ENCODE measurements at places on chromosomes 6 and 20.
A peak's percentile ranks its signal among the peaks of the same experiment; 100 is the strongest.

DNA sequence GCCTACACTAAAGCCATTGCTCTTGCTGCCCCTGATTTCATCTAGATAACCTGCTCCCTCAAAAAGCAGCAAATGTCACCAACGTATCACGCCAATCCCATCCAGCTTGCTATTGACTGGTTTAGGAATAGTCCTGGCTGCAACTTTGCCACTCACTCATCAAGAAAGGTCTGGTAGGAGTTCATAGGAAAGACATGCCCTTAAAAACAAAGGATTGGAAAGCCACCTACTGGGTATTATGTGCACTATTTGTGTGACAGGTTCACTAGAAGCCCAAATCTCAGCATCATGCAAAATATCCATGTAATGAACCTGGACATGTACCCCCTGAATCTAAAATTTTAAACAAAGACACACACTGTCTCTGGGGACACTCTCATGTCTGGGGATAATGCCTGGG, 170.4 kb upstream of the COL21A1 start:
- no peak for DNase-seq

- no peak for DNase-seq
Measured at GRCh38 chr6:431504-431903, 40.0 kb downstream of the IRF4 start.

- DNase-seq, result peak; percentile 33
Measured at GRCh38 chr20:5550733-5551529, 199.3 kb upstream of the SHLD1 start.

GRCh38 chr6:52227495-52227894, 16.8 kb downstream of the IL17F start:
- no peak for DNase-seq

DNA sequence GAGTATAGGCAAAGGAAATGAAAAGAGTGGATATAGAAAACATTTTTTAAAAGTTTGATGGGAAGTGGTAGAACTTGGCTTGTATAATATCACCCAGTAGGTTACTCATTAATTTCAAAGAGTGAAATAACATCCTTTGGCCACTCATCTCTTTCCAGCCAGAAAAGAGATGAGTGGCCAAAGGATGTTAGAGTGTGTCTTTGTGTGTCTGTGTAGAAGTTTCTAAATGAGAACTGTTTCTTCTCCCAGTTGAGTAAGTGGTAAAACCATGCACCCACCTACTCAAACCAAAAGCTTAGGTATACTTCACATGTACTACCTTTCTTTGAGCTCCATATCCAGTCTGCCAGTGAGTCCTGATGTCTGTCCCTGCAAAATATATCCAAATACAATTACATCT, 47.7 kb upstream of the TMEM244 start:
- DNase-seq, result no peak

DNA sequence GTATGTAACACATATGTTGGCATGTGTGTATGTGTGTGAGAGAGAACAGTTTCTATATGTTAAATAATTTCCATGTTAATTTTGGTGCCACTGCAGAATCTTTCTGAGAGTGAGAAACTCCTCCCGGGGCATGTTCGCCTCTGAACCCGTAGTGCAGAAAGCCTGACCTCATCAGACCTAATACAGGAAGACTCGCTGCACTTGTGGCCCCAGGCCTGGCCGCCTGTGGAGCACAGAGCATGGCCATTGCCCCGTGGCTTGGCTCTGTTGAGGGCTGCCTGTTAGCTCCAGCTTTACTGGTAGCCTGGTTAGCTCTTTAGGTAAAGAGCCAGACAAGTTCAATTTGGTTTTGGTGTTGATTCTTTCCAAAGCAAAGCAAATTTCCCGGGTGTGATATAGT, 25.5 kb downstream of the FARS2 start:
- no peak for DNase-seq

GRCh38 chr6:154594496-154595198, 84.2 kb upstream of the CNKSR3 start:
- no peak for DNase-seq

DNA sequence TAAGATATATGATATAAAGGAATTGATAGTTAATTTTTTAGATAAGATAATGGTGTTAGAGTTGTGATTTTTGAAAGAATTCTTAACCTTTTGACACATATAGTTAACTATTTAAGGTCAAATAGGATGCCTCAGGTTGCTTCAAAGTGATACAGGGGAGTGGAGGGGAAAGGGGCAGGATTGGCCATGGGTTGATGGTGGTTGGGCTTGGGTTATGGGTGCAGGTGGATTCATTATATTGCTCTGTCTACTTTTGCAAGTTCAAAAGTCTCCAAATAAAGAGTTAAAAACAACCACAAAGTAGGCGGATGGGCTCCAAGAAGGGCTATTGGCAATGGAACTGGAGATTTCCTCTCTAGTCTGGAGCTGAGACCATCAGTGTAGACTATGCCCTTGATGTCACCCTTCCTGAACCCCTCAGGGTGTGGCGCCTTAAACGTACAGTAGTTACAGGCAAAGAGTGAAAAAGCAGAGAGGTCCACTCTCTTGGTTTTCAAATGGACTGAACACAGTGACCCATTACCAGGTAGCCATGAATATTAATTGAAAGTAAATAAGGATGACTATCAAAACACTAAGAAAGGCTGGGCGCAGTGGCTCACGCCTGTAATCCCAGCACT, 81.2 kb downstream of the PTPN1 start:
- no peak for DNase-seq

GRCh38 chr20:33832103-33832804, 21.1 kb downstream of the CHMP4B start:
- DNase-seq, result peak; percentile 45

DNA sequence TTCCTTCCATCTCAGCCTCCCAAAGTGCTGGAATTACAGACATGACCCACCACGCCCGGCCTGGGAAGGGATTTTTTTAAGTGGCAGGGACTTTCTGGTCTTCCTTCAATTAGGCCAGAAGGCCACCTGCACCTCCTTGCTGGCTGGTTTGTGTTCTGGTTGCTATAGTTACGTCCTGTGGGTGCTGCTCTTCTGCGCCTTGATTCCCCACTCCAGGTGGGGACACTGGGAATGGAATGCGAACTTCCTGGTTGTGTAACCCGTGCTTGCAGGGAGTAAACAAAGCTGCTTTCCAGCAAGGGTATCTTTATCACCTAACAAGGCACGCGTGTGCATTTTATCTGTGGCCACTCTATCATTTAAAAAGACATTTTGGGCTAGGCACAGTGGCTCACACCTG, 117.7 kb downstream of the PLEKHG1 start:
- DNase-seq, result no peak

- peak; percentile 6 for DNase-seq
Measured at GRCh38 chr20:38315290-38315966, 11.5 kb downstream of the BPI start.

DNA sequence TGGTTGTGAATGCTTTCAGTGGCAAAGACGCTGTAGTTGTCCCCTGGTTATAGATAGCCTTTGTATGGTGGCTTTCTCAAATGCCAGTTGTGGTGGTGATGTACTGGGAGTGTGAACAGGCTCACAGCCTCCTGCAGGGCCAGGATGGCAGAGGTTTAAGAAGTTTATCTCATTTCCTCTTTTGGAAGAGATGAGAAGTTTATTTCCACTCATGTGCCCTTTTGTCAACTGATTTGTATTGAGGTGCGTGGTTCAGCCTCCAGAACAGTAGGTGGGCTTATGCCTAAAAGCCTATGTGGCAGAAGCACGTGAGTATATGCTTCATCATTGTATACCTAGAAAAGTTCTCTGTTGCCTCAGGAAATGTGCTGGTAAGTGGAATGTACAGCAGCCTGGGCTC, 13.7 kb upstream of the ZFP57 start:
- DNase-seq, result no peak

- no peak for DNase-seq
Measured at GRCh38 chr6:52760105-52760765, 3.0 kb downstream of the GSTA2 start.

DNA sequence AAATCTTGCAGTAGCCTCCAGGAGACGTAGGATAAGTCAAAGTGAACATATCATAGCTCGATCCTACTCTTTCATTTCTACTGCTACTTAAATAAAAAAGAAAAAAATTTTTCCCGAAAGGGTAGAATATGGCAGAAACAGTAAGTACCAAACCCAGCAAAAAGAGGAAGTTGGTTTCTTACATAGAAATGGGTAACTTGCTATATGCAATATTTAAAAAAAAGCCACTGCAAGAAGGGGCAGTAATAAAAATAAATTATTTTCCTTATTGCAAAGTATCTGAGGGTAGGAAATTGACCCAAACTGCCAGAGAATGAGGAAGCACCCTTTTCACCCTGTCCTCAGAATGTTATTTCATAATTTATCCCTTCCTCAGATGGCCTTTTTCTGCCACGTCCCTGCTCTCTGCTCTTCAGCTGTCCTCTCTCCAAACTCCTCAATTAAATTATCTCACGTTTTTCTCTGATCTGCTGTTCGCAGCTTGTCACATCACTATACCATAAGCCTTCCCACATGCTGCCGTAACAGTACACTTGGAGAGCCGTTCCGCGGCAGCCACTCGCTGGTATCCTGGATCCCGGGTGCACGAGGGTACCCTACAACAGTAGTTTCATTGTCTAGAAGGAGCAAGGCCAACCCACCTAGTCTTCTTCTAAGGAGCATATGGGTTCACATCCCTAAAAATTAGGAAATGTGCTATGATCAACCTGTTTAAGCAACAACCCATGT, 149.6 kb downstream of the BACH2 start:
- peak; percentile 25 for DNase-seq

DNA sequence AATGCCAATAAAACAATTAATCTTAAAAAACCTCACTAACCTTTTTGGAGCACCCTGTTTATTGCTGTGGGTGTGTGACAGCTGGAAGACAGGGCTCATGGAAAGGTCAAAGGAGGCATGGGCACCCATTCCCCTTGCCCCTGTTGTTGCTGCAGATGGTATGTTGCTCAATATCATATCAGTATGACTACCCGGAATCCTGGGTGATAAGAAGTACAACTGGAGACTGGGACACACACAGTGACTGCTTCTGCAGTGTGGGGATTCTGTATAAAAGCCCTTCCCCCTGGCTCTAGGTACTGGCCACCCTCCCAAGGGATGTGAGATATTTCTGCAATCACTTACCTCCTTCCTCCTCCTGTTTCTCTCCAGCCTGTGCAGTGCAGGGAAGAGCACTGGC, 47.3 kb upstream of the IL20RA start:
- no peak for DNase-seq

- no peak for DNase-seq
Measured at GRCh38 chr20:38547288-38548085, 33.5 kb upstream of the ADIG start.

- DNase-seq, result no peak
Measured at GRCh38 chr6:144500892-144501291, 215.8 kb downstream of the UTRN start.

GRCh38 chr6:20680697-20681165, 146.5 kb downstream of the CDKAL1 start:
- no peak for DNase-seq

DNA sequence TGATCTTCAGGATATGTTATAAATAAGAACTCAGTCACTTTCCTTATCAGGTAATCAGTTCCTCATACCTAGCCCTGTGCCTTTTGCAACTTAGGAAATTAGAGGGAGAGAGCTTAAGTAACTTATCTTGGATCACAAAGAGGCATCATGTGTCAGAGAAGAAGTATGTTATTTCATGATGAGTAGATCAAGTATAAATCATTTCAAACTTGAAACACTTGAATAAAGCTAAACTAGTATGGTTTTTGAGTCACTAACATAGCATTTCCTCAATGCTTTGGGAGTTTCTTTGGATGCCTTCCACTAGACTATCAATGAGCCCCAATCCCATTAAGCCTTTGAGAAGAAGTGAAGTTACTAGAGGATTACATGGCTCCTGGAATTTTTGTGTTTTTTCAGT, 102.6 kb upstream of the TNFAIP3 start:
- no peak for DNase-seq

GRCh38 chr20:60058879-60059278, 100.7 kb downstream of the CDH26 start:
- no peak for DNase-seq

DNA sequence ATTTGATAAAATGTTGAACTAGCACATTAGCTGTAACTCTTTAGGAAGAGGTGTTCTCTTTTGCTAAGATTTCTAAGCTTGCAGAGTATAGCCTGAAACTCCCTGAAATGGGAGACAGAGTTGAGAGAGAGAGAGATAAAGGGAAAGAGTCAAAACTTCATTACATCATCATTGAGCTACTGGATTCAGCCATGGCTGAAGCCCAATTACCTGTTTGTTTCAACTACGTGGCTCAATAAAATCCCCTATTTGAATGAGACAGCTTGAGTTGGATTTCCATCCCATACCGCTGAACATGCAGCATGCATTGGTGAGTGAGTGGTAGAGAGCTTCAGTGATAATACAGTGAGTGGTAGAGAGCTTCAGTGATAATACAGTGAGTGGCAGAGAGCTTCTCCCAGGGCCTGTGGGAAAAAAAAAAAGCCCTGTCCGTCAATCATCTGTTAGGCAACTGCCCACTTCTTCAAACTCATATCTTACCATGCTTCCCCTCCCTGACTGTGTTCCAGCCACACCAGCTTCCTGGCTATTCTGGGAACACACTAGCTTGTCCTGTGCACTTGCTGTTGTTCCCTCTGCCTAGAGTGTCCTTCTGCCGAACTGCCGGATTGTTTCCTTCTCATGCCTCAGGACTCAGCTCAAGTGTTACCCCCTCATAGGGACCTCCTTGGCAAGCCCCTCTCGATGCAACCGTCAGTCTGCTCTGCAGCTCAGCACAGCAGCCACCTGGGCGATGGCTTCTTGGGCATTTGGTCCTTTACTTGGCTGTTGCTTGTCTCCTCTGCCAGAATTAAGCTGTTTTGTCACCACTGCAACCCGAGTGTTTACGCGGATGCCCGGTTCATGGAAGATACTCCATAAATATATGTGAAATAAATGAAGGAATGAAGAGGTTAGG, 91.3 kb upstream of the EYA2 start:
- no peak for DNase-seq

DNA sequence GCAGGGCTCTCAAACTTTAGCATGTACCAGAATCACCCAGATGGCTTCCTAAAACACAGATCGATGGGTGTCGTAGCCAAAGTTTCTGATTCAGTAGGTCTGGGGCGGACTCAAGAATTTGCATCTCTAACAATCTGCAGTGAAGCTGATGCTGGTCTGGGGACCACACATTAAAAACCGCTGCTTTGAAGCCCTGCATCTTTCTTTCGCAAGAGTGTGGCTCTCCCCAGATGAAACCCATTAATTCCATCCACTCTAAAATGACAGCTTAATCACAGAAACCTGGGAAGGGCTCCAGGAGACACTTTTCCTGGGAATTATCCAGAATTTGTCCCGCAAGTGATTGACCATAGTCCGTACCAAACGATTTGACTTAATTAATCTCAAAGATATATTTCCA, 319.8 kb upstream of the PLCB4 start:
- peak; percentile 29 for DNase-seq

- no peak for DNase-seq
Measured at GRCh38 chr20:32609111-32609773, 24.1 kb upstream of the NOL4L start.

GRCh38 chr6:140039364-140039763, 664.9 kb upstream of the CITED2 start:
- DNase-seq, result no peak
